ENCODE measurements at places on chromosomes 13 and 19.

DNA sequence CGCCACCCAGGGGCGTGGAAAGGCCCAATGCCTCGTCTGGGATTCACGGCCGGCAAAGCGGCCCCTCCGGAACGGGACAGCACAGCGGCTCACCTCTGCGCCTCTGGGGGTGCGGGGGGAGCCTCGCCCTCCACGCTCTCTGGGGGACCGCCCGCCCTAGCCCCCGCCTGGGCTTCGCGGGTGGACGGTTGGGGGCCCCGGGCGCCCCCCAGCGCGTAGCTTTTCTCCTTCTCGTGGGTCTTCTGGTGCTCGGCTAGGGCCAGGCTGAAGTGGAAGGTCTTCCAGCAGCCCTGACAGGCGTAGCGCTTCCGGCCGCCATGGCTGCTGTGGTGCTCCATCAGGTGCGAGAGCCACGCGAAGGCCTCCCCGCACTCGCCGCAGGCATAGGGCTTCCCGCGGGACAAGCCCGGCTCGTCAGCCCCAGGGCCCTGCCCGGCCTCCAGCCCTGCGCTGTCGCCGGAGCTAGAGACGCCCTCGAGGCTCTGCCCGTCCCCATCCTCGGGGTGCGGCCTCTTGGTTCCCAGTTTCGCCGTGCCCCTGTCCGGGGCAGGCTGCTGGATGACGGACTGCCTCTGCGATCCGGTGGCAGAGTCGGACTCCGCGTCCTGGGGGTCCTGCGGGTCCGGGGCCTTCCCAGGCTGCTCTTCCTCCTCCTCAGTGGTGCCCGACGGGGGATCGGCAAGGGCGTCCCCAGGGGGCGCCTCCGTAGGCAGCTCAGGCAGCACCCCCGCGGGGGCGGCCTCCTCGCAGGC is 13.3 kb downstream of the ZSCAN18 start:
- no peak for DNase-seq

DNA sequence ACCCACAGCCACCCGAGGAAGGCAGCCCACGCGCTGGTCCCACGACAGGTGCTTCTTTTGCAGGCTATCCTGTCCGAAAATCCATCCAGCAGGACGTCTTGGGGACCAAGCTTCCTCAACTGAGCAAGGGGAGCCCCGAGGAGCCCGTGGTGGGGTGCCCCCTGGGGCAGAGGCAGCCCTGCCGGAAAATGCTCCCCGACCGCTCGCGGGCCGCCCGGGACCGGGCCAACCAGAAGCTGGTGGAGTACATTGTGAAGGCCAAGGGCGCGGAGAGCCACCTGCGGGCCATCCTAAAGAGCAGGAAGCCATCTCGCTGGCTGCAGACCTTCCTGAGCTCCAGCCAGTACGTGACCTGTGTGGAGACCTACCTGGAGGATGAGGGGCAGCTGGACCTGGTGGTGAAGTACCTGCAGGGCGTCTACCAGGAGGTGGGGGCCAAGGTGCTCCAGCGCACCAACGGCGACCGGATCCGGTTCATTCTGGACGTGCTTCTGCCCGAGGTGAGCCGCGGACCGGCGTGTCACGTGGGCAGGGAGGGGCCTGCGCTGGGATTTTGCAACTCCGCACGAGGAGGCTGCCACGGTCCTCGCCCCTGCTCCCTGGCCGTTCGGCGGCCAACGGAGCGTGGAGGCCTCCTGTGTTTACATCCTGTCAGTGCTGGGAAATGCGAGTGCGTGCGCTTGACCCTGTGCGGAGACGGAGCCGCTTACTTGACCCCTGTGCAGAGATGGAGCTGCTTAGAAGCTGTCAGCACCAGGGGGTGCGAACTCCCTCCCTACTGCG is 12.9 kb upstream of the NDUFS7 start:
- no peak for DNase-seq

DNA sequence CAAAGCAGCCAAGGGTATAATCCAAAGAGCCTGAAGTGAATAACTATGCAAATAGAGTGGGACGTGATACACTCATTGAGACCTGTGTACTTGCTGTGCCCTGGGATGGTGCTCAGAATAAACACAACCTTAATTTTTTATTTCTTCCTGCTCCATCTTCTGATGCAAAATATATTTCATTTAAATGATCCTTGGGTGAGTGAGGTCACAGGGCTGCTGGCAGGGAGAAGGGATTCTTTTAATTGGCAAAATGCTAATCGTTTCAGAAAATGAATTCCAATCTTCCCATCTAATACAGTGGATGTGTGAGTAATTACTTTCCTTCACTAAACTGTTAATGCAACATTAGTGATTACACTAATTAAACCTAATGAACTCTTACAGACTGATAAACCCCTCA is 63.5 kb downstream of the SIAH3 start:
- DNase-seq: no peak

GRCh38 chr13:72853000-72853399 is 71.1 kb downstream of the PIBF1 start:
- DNase-seq: no peak

GRCh38 chr13:98528663-98529064 is 48.2 kb downstream of the STK24 start:
- no peak for DNase-seq

- no peak for DNase-seq
Measured at GRCh38 chr13:33016414-33017322, at the start of gene KL. TSS of gene KL (plus strand) at chr13:33016423. CDS start at chr13:33016441, 18 bp downstream.

DNA sequence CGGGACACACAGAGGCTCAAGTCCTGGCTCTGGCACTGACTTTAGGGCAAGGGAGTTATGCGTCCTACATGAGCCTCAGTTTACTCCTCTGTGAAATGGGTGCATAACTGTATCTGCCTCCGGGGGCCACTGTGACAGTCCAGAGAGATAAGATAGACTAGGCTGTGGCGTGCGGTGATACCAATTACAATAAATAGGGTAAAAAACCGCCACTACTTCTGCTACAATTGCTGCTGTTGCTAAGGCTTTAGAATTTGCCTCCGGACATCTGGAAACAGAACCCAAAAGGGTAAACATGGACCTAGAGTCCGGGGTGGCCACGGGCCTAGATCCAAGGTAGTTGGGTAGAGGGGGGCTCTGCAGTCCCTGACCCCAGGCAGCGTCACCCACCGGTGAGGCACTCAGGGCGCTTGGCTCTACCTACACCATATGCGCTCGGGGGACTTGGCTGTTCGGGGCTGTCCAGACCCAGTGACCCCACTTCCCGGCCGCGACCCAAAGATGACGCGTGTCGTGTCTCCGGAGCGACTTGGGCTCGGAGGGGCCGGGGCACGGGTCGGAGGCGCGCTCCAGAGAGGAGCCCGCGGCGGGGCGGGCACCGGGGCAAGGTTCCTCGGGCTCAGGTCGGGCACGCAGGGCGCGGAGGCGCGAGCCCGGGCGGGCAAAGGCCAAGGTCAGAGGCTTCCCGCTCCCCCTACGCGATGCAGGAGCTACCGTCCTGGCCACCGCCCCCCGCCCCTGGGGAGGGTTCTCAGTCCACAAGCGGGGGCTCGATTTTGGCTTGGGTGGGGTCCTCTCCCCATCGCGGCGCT is 1.1 kb downstream of the INSR start:
- DNase-seq: no peak

GRCh38 chr13:113948034-113948742 is 25.7 kb downstream of the C13orf46 start:
- no peak for DNase-seq

DNA sequence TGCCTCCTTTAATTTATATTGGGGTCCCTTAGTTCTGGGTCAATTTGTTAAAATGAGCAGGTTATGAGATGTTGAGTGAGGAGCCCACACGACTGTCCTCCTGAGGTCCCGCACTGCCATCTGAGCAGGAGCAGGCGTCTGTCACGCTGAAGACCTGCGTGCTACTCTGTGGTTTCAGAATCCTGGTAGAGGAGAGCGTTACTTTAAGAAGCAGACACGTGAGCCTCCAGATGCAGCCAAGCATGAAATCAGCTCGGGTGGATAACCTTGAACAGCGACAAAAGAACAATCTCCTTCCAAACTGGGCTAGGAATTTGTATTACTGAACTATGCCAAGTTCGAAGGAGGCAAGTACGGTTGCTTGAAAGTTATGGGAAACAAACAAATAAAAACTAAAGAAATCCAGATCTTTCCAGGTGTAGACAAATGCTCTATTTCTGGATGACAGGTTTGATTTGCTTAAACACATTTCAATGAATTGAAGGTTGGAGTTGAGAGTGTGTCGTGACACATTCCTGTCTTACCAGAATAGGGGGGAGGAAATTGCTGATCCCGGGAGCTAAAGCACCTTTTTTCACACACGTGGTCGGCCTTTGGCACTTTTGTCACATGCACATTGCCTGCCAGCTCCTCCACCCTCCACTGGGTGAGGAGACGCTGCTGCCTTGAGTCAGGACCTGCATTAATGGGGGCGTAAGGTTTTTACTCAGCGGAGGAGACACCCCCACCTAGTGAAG is 945.5 kb upstream of the SLC10A2 start:
- DNase-seq: no peak

GRCh38 chr13:111160648-111161047 is 45.5 kb downstream of the ARHGEF7 start:
- no peak for DNase-seq

DNA sequence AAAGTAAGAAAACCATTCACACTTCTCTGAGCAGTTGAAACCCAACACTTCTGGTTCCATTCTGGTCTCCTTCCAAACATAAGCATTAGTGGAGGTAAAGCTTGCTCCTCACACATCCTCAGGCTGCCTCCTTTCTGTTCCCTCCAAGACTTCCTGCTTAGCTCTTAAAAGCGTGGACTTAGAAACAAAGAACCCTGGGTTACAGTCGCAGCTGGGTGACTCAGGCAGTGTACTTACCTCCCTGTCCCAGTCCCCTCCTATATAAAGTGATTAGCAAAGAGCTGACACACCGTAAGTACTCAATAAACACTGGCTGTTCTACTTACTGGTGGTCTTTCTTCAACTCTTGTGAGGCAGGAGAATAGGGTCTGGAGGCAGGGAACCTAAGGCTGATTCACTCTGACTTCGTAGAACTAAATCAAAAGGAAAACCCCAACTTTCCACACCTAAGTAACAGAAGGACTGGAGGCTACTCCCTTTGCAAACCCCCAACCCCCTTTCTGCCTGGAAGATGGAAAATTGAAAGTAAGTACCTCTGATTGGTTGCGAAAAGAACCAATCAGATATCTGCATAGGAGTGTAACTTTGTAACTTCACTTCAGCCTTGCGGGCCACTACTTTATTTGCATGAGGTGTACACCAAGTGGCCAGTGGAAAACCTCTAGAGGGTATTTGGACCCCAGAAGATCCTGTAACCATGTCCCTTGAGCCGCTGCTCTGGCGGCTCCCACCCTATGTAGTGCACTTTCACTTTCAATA is 165.4 kb downstream of the SUCLA2 start:
- DNase-seq: no peak

DNA sequence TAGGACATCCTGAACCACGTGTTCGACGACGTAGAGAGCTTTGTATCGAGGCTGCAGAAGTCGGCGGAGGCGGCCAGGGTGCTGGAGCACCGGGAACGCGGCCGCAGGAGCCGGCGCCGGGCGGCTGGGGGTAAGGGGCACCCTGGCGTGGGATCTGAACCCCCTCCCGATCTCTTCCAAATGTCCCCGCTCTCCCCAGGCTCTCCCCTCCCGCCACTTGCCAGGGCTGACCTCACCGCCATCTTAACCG is 6.0 kb downstream of the EPS8L1 start:
- peak; percentile 10 for DNase-seq

DNA sequence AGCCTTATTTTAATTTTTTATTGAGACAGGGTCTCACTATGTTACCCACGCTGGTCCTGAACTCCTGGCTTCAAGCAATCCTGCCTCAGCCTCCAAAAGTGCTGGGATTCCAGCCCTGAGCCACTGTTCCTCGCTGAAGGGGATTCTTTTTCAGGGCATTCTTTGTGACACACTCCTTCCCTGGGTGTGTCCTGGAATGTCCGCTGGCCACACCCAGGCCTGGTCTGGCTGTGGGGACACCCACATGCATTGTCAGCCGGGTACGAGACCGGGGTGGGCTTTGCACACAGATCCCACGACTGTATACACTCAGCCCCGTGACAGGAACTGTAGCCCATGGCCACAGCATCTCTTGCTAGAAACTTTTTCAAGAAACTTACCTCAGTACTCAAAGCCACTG is 34.4 kb upstream of the GATAD2A start:
- DNase-seq: peak; percentile 63

DNA sequence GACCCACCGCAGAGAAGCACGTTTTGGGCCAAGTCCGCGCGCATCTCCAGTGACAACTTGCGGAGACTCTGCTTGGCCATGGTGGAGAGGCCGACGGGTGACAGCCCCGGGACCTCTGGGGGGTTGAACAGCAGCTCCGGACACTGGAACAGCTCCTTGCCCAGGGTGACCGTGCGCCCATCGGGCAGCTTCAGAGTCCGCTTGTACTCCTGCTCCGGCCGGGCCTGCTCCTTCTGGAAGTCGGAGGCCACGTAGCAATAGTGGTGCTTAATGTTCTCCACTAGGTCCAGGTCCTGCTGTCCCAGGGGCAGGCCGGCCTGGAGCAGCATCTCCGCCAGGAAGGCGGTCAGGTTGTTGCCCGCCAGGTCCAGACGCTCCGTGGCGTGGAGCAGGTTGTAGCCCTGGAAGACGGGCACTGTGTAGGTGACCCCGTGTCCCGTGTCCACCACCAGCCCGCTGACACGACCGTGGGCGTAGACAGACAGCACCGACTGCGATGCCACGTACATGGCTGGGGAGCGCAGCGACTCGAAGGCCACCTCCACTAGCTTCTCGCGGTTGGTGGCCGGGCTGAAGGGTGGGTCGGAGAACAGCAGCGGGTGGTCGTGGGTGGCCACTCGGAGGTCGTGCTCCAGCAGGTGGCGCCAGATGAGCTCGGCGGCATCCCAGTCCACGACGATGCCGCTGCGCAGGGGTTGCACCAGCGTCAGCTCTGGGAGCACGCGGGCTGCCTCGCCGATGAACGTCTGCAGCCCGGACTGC is 743 bp downstream of the ACTL9 start:
- no peak for DNase-seq

DNA sequence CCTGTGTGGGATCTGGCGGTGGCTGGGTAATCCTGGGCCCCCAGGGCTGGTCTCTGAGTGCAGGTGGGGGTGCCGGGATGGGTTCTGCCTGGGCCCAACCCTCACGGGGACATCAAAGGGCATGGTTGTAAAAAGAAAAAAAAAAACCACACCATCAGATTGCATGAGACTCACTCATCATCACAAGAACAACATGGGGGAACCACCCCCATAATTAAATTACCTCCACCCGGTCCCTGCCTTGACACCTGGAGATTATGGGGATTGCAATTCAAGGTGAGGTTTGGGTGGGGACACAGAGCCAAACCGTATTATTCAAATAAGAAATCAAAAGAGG is 14.3 kb downstream of the C1QTNF9 start:
- DNase-seq: no peak

- DNase-seq: no peak
Measured at GRCh38 chr19:7355151-7355820, 6.5 kb downstream of the ARHGEF18 start.

GRCh38 chr19:35731353-35731752 is 10.9 kb downstream of the IGFLR1 start:
- peak; percentile 68 for DNase-seq

Measured in PC-9 (cell line).